A549 (cell line): ENCODE measurements at places on chromosomes 3 and 15.

- no peak for DNase-seq
Measured at GRCh38 chr3:31636694-31637442, 104.1 kb downstream of the STT3B start.

GRCh38 chr15:72184165-72184811, 13.3 kb downstream of the GRAMD2A start:
- DNase-seq, result peak; percentile 85

DNA sequence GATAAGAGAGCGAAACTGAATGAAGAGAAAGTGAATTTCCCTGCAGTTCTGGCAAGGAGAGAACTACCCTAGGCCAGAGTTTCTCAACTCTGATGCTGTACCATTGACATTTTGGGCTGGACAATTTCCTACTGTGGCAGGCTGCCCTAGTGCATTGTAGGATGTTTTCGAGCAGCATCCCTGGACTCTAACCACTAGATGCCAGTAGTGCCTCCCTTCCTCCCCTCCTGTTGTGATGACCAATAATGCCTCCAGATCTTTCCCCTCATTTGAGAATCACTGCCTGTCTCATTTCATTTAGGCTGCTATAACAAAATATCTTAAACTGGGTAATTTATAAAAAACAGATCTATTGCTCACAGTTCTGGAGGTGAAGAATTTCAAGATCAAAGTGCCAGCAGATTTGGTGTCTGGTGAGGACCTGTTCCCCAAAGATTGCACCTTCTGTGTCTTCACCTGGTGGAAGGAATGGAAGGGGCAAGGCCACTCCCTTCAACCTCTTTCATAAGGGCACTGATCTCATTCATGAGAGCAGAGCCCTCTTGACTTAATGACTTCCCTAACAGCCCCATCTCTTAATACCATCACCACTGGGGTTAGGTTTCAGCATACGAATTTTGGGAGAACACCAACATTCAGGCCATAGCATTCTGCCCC, 188.9 kb upstream of the MEIS2 start:
- no peak for DNase-seq

- DNase-seq, result peak; percentile 4
Measured at GRCh38 chr3:127964053-127964452, 49.0 kb downstream of the KBTBD12 start.

DNA sequence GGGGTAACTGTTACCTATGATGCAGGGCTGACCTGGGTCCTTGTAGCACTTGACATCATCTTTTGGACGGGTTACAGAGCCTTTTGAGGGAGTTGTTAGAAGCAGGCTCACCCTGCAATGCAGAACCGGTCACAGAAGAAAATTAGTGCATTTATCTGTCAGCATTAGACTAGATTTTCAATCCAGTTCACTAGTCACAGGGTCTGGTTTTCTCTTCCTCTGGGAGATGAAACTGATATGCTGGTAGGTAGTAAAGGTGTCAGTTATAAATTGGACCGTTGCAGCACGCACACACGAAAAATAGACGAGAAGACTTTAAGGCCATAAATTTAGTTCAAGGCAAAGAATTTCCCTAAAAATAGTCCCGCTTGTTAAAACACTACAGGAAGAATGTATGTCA, 532.3 kb upstream of the ATP11B start:
- no peak for DNase-seq

DNA sequence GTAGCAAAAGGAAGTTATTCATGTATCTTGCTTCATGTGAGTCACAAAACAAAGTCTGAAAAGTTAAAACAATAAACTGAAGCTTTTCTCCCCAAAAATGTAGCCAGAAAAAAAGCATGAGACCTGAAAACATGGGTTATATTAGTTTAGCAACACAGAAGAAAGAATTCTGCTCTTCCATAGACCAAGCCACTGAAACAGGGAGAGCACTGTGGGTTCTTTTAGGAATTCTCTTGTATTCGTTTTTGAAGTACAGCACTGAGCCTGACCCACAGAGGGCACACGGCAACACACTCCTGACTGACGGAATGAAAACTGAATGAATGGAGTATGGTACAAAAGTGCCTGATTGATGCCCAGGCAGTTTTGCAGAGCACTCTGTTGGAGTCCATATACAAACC, 66.6 kb downstream of the TM4SF4 start:
- DNase-seq, result peak; percentile 32

- DNase-seq, result peak; percentile 47
Measured at GRCh38 chr3:150286390-150287147, 121.5 kb upstream of the TSC22D2 start.

GRCh38 chr3:196625331-196625730, 14.2 kb upstream of the NRROS start:
- no peak for DNase-seq

DNA sequence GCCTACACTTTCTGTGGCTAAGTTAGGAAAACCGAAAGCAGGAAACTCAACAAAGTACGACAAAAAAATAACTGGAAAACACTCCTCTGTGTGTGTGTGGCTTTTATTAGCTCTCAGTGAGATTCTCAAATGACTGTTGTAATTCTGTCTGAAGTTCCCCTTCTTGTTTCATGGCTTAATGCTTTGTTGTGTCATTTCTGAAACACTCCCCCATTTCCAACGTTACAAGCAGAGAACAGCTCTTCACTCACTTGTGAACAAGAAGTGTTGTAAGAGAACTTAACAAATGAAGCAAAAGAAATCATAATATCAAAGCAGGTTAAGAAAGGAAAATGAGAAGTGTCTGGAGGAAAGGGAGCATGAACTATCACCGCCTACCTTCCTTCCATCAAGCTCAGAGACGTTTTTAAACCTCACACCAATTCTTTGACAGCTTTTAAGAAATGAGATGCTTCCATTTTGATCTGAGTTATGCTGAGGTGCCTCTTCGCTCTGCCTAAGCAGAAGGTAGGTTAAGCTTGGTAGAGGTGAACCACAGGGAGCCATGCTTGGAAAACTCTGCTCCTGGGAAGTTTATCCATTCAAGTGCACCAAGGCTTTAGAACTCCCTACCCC, 12.4 kb upstream of the SEC62 start:
- no peak for DNase-seq

DNA sequence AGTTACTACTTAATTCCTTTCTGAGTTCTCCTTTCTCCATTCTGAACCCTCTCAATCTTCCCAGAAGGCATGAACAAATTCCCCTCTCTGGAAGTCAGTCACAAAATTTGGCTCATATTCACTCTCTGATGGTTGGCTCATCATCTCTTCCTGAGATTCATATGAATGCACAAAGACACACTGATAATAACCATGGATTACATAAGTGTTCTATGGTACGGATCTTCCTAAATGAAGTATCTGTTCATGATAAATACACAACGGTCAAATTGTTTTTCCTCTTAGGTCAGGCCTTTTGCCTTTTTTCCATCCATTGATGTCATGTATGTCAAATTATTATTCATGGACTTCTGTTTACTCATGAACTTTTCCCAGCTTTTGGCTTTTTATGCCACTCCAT, 162.6 kb downstream of the P2RY1 start:
- DNase-seq, result no peak

DNA sequence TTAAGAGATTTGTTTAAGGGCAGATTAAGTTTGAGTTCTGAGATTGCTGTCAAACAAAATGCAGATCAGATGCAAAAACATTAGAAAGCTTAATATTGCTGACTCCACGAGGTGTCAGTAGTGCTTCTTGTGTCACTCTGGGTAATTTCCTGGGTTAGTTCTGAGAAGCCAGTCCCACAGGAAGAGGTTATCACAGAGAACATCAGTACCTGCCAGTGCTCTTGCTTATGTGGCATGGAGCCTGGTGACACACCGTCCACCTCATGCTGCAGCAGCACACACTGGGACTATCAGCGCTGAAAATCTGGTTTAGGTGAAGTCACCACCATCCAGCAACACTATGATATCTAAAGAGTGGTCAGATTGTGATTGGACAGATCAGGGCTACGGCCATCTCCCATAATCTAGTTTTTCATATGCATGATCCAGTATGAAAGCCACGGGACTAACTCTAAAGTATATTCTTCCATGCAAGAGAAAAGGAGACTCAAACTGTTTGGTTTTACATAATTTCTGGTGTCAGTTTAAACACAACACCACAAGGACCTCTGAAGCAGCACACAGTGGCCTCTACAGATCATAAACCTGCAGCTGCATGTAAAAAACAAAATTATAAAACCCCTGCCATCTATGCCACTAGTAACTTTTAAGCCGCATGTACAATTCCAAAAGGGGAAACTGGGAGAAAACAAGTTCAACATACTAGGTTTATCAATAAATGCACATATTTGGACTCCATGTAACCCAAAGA, 36.1 kb upstream of the MYO5C start:
- peak; percentile 44 for DNase-seq

DNA sequence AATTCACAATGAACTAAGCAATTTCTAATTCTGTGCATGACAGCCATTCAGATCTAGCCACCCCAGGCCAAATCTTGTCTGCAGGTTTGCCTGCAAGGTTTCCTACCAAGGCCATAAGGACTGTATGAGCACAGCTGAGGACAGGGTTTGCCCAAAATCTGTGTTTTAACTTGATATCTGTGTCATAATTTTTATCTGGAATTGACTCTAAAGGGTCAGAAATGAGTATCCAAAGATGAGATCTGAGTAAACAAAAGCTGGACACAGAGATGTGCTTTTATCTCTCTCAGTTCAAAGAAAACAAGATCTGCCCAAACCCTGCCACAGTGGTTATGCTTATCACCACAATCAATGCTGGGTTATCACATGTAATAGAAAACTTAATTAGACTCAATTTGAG, 154.6 kb upstream of the COL8A1 start:
- DNase-seq, result no peak

GRCh38 chr15:51681303-51681963, at the start of gene SCG3:
TSS of gene SCG3 (plus strand) at chr15:51681503. CDS start at chr15:51681756, 253 bp downstream.
- peak; percentile 74 for DNase-seq

DNA sequence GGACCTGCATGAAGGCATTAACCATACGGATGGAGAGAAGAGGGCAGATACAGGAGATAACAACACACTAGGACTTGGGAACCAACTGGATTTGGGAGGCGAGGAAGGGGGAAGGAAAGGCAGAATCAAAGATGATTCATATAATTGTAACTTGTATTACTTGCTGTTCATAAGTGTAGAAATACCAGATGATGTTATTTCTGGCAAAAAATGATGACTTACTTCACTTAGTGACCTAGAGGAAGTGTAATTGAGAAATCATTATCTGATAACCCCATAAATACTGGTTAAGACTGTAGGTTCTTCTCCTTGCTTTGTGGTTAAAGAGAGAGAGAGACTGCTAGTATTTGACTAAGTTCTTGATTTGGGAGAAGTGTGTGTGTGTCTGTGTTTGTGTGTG, 50.5 kb upstream of the GK5 start:
- no peak for DNase-seq

DNA sequence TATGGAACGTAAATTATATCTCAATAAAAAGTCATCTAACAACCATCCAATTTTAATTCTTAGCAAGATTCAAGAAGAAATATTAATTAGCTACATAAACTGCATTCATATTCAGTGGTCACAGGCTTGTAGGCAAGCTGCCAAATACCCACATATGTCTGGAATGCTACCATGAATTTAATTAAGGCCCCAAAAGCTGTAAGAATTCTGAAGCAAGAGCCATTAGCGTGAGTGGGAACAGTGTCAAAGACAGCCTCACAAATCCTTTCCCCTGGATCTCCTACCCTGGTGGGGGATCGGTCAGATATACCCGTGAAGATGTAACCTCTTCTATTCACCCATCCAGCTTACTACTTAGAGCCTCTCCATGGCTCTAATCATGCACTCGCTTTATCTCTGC, 40.0 kb downstream of the ATG7 start:
- DNase-seq, result no peak

DNA sequence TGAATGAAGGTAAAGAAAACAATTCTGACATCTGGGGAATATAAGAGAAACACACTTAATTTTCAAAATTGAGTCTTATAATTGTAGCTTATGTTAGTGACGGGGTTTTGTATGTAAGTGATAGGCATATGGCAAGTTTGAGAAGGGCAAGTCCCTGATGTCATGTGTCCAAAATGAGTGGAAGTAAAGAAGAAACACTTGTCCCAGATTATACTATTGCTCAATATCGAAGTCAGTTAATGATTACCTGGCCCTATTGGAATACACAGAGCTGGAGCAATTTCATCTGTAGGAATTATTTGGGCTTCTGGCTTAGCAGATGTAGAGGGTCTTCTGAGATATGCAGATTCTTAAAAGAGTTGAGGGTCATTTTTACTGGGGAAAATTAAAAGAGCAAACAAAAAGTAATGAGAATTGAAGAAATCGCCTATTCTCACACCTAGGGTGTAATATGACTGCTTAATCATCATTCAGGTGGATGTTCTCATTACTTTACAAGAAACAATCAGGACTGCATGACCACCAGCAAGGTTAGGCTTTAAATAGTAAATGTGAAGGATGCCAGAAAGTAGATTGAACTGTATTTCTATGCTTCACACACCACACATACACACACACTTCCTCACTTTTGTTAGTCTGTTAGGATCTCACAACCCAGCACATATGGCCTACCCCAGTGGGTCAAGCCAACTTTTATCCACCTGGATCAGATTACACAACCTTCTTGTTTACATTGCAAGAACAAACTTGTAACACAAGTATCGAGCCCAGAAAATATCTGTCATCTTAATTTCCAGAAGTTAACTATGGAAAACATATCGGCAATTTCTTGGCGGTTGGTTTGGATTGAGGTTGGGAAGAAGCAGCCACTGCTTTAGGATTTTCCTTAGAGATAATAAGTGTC, 183.3 kb upstream of the LRRC3B start:
- peak; percentile 7 for DNase-seq

- no peak for DNase-seq
Measured at GRCh38 chr15:58677426-58677825, 72.1 kb downstream of the ADAM10 start.

GRCh38 chr3:128946411-128946810, 47.5 kb downstream of the CFAP92 start:
- no peak for DNase-seq

- DNase-seq, result no peak
Measured at GRCh38 chr15:44315126-44315525, 26.6 kb downstream of the GOLM2 start.

- no peak for DNase-seq
Measured at GRCh38 chr3:66406831-66407610, 93.8 kb downstream of the LRIG1 start.

GRCh38 chr3:126944089-126944965, 38.6 kb upstream of the PLXNA1 start:
- DNase-seq, result no peak

- DNase-seq, result no peak
Measured at GRCh38 chr3:99579246-99579645, 59.1 kb upstream of the COL8A1 start.

DNA sequence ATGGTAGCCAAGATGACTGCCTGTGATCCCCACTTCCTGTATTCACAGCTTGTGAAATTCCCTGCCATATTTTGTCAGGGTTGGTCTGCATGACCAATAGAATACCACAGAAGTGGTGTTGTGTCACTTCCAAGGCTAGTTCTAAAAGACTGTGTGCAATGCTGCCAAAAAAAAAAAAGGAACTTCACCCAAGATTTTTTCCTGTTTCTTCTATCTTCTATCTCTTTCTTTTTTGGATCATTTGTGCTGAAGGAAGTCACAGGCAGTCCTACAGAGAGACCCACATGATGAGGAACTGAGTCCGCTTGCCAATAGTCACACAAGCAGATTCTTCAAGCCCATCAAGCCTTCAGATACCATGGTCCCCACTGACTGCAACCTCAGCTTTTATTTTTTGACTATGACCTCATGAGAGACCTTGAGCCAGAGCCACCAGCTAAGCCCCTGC, 18.1 kb upstream of the RAF1 start:
- peak; percentile 30 for DNase-seq
